ENCODE measurements at places on chromosomes 11 and 22.
A peak's percentile ranks its signal among the peaks of the same experiment; 100 is the strongest.

- no peak for DNase-seq
Measured at GRCh38 chr11:91365986-91366585, 858.5 kb upstream of the FAT3 start.

GRCh38 chr11:88231894-88232482 is 56.7 kb upstream of the RAB38 start:
- peak; percentile 55 for DNase-seq

- DNase-seq, result no peak
Measured at GRCh38 chr11:115894176-115894575, 390.0 kb upstream of the CADM1 start.

GRCh38 chr22:42281284-42281683 is 10.8 kb upstream of the TCF20 start:
- no peak for DNase-seq

GRCh38 chr11:17907046-17907445 is 105.8 kb downstream of the SERGEF start:
- no peak for DNase-seq

DNA sequence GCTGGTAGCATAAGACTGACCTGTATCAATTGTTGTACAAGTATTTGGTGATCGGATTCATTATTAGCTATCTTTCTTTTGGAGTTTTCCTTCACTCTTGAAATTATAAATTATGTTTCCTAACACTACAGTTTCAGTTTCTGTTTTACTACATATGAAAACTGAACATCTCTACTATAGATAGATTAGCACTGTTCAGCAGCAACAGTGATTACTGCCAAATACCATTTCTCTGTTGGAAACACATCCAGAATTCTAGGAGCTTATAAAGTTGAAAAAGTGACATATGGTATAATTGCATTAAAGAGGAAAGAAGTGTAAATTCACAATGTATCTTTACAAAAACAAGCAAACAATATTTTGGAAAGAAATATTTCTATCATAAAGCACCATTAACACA is 118.5 kb upstream of the GRIA4 start:
- no peak for DNase-seq

DNA sequence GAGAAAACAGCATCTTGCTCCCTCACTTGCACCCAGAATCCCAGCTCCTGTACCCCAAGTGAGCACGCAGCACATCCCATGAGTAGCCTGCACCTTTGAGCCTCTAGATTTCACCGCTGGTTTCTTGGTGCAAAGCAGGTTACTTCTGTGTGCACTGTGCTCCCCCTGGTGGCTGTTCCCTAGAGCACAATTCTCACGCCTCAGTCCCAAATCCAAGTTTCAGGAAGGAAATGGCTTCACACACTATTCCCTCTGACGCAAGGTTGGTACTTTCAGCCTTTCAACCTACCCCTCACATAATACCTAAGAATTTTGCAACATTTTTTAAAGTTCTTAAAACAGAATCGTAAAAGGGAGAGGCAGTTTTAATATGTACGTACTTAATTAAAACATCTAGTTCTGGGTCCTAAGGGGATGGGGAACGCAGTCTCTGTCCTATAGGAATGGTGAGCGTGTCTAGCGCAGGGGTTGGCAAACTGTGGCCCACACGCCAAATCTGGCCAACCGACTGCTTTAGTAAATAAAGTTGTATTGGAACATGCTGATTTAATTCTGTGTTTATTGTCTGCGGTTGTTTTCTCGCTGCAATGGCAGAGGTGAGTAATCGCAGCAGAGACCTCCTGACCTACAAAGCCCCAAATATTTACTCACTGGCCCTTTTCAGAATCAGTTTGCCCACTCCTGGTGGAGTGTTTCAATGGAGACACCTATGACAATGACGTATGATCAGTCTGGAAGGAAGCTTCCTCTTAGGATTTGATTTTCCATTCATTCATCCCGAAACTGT is 27.5 kb downstream of the DHCR7 start:
- peak; percentile 46 for DNase-seq

DNA sequence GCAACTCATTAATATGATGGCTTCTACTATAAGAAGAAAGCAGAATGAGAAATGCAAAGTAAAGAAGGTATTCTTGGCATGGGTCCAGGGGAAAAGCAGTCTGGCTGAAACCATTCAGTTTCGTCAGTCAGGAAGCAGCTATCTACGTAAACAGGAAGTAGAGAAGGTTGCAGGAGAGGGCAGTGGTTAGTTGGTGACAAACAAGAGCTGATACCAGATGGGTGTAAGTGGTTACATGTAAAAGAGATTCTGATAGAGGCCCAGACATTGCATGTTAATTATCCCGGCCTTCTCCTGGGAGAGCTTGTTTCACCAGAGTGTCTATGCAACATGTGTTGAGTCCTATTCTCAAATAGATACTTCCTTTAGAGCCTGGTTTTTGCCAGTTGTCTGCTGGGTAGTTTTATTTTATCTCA is 58.4 kb upstream of the PSMA1 start:
- DNase-seq, result peak; percentile 24

DNA sequence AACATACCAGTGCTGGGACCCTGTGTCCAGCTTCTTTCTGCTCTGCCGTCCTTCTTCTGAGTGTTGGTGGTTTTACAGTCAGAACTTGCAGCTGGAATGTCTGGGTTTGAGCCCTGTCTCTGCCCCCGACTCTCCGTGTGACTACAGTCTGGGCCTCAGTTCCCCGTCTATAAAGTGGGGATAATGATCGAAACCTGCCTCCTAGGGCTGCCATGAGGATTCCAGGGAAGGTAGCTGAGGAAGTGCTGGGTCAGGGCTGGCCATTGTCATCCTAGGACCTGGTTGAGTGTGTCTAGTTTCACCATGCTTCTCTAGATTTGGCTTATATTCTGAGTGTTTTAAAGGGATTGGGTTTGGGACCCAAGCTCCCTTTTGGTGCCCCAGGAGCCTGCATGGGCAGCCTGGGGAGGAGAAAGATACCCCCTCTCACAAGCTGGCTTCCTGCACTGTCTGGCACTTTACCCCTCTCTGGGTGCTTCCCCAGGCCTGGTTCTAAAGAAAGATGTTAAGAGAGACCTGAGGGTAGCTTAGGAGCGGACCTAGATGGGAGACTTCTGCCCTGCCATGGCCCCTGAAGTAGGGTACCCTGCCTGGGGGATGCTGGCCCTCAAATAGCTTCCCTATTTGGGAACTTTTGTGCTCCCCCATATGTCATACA is 49.9 kb downstream of the TSPAN18 start:
- DNase-seq, result no peak

- no peak for DNase-seq
Measured at GRCh38 chr11:95904009-95904650, 19.8 kb downstream of the MTMR2 start.

DNA sequence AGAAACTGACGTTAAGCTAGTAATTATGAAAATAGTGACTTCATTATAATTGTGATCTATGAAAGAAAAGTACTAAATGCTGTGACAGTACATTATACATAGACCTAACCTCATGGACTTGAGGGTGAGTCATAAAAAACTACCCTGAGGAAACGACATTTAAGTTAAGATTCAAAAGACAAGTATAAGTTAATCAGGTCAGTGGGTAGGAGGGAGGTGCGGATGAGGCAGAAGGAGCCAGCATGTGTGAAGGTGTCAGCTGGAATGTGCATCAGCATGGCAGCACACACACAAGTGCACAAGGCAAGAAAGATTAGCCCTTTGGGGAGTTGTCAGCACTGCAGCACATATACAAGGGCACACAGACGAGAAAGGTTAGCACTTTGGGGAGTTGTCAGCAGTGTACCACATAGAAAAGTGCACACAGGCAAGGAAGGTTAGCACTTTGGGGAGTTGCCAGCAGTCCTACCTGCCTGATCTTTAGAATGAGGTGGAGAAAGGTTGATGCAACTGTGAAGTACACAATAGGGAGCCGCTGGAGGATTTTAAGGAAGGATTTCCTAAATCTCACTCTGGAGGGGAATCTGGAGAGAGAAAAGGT is 31.6 kb upstream of the CAVIN3 start:
- no peak for DNase-seq

- DNase-seq, result no peak
Measured at GRCh38 chr11:118370774-118371173, 11.4 kb downstream of the UBE4A start.

GRCh38 chr11:28142724-28143123 is 34.5 kb downstream of the METTL15 start:
- no peak for DNase-seq

DNA sequence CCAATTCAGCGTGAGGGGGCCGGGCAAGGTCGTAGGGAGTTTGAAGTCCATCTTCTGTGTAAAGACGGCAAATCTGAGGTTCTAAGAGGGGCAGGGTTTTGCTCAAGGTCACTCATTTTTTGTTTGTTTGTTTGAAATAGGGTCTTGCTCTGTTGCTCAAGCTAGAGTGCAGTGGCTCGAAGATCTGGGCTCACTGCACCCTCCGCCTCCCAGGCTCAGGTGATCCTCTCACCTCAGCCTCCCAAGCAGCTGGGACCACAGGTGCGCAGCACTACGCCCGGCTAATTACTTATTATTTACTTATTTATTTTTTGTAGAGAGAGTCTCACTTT is 355 bp upstream of the AP1B1 start:
- no peak for DNase-seq

DNA sequence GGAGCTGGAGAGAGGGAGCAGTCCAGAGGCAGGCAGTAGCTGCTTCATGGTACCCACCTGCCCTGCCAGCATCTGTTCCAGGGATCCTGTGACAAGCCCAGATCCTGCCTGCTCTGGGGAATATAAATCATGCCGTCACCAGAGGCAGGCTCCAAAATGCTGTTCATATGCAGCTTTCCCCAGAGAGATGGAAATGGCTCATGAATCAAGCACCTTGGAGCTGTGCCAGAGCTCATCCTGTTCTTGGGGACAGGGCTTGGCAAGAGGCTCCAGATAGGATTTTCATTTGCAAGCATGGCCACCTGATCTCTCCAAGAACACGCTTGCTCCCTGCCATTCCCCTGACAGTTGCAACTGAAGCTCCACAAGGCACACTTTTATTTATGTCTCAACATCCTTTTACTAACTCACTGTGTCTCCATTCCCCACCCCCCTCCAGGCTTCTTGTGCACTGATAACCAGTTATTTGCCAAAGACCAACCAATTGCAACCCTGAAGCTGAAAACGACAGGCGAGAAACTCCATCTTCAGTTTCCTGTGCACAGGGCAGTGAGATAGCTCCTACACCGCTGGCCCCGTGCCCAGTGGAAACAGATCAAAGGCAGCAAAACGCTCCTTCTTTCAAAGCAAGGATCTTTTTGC is 115.8 kb upstream of the PITPNB start:
- DNase-seq, result peak; percentile 53

DNA sequence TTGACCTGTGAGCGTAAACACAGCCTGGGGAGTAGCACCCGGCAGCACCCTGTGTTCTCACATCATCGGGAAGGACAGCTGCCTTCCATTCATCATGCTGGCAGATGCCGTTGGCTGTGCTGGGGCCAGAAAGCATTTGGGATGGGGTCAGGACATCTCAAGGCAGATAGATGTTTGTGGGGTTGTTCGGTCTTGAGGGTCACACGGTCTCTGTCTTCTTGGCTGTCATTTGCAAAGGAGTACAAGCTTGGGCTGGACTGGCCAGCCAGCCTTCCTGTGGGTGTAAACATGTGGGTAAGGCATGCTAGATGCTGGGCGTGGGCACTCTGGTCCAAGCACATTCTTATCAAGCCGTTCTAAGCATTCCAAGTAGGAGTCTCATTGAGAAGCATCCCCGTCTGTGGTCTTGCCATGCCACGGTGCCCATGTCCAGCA is 81.4 kb downstream of the TBC1D22A start:
- peak; percentile 67 for DNase-seq

- no peak for DNase-seq
Measured at GRCh38 chr11:8908099-8908498, 2.9 kb upstream of the AKIP1 start.

- DNase-seq, result no peak
Measured at GRCh38 chr11:74443071-74443864, 24.1 kb downstream of the KCNE3 start.

GRCh38 chr11:64249563-64250414 is 1.5 kb upstream of the PLCB3 start:
- DNase-seq, result no peak

- no peak for DNase-seq
Measured at GRCh38 chr11:21603886-21604285, 589.0 kb upstream of the ANO5 start.

GRCh38 chr11:67428052-67429001 is at the start of gene RPS6KB2:
Gene RPS6KB2 (plus strand): TSS chr11:67428494. CDS start chr11:67428546, 52 bp downstream.
- peak; percentile 96 for DNase-seq

GRCh38 chr11:75845324-75845723 is 30.3 kb downstream of the UVRAG start:
- DNase-seq, result no peak

DNA sequence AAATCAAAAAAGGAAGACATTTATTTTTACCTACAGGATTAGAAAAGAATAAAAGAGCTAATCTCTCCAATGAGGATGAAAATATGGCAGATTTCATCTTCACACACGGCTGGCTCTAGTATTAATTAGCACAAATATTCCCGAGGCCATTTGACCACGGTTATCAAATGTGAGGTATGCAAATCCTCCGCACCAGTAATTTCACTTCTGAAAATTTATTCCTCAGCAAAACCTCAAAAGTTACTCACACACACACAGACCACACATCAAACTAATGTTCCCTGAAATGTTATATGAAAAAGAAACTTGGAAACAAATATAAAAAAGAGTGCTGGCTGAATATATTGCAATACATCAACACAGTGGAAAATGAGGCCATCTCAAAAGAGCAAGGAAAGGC is 32.8 kb downstream of the CELSR1 start:
- no peak for DNase-seq

- DNase-seq, result no peak
Measured at GRCh38 chr11:79150966-79151365, 289.9 kb downstream of the TENM4 start.

GRCh38 chr22:40626851-40627250 is 9.7 kb downstream of the MRTFA start:
- no peak for DNase-seq

DNA sequence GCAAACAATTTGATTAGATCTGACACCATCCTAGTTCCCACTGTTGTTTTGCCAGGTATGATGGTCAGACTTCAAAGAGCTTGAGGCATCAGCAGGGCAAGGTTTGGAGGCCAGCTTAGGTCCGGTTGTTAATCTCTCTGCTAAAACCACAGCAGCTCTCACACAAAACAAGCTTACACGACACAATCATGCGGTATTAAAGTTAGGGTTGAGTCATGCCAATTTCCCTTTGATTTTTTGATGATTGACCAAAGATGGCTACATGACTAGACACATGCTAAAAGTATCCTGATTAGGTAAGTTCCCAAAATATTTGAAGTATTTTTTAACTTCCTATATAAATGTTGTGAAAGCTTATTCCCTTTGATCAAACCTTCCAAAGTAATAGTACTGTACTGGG is 145.9 kb downstream of the ELP4 start:
- peak; percentile 88 for DNase-seq

- no peak for DNase-seq
Measured at GRCh38 chr11:10211470-10211869, 82.5 kb downstream of the SBF2 start.

DNA sequence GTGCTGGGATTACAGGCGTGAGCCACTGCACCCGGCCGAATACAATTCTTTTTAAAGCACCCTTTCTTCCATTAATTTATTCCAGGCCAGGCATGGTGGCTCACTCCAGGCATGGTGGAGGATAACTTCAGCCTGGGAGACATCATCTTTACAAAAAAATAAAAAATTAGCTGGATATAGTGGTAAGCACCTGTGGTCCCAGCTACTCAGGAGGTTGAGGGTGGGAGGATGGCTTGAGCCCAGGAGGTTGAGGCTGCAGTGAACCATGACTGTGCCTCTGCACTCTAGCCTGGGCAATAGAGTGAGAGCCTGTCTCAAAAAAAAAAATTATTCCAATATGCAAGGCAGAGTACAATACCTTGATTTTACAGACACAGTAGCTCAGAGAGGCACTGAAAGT is 11.4 kb downstream of the TAGLN start:
- no peak for DNase-seq

All from EL (cell line).